ENCODE measurements at places on chromosomes 12 and 14.

DNA sequence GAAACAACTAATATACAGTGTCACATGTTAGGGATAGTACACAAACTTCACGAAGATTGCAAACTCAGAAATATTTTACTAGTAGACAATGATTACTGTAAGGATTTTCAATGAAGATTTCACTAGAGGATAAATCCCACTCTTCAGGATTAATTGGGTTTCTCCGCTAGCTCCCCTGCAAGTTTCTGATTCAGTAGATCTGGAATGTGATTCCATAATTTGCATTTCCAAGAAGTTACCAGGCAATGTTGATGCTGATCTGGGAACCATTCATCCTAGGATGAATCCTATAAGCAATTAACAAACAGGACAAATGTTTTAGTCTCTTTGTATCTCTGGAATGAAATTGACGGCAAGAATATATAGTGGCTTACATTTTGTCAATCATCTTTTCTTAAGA, 272.4 kb downstream of the ALX1 start:
- no peak for DNase-seq

DNA sequence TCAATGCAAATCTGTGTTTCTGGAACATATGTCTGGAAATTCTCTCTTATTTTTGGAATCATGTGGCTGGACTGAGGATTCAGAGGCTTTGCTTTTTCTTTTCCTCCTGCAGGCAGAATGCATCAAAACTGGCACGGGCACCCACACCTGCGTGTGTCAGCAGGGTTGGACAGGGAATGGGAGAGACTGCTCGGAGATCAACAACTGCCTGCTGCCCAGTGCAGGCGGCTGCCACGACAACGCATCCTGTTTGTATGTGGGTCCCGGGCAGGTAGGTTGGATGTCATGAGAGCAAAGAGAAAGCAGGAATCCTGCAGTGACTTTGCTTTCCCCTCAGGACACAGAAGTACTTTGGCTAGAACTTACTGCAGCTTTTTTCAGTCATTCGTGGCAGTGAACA, 90.3 kb downstream of the STAB2 start:
- DNase-seq: no peak

- no peak for DNase-seq
These were observed 385.3 kb upstream of the DDHD1 start for GRCh38 chr14:53538316-53538881.

DNA sequence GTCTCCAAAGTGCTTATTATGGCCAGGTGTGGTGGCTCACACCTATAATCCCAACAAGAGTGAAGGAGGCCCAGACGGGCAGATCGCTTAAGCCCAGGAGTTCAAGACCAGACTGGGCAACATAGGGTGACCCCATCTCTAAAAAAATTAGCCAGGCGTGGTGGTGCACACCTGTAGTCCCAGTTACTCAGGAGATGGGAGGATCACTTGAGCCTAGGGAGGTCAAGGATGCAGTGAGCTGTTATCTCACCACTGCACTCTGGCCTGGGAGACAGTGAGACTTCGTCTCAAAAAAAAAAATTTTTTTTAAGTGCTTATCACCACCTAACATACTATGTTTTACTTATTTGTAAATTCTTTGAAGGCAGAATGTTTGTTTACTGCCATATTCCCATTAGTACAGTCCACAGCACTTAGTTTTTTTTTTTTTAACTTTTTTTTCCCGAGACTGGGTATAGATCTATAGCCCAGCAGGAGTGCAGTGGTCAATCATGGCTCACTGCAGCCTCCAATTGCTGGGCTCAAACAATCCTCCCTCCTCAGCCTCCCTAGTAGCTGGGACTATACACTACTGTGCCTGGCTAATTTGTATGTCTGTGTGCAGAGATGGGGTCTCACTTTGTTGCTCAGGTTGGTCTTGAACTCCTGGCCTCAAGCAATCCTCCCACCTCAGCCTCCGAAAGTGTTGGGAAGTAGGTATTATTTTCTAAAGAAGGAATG, 4.7 kb upstream of the KANSL2 start:
- DNase-seq: no peak

DNA sequence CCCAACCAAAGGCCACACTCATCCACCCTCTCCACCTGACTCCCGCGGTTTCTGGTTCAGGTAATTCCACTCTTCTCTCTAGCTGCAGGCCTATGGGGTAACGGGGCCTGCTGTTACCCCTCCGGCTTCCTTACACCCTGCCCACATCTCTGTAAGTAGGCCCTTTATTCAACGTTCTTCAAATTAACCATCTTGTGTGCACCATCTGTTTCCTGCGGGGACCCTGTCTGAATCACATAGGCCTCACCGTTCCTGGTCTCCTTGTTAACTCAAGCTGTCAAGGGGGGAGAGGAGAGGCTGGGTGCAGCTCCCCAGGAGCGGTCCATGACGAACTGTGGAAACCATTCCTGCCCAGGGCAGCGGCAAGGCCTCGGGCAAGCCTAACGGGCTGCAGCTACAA, 9.3 kb upstream of the DLK1 start:
- no peak for DNase-seq

DNA sequence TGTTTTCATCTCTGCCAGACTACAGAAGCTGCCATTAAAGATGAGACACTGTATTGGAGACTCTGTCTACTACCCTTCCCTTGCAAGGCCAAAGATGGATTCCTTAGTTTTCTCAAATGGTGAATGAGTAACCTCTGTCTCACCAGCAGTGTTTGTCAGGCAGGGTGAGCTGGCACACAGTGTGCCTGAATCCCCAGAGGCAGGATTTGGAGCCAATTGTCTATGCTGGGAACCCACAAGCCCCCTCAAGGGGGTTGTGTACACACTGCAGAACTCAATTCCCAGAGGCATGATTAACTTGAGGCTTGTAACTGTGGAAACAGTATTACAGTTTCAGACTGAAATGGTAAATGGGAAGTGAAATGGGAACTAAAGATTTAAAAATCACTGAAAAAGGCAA, 136.8 kb upstream of the PTPRB start:
- no peak for DNase-seq

DNA sequence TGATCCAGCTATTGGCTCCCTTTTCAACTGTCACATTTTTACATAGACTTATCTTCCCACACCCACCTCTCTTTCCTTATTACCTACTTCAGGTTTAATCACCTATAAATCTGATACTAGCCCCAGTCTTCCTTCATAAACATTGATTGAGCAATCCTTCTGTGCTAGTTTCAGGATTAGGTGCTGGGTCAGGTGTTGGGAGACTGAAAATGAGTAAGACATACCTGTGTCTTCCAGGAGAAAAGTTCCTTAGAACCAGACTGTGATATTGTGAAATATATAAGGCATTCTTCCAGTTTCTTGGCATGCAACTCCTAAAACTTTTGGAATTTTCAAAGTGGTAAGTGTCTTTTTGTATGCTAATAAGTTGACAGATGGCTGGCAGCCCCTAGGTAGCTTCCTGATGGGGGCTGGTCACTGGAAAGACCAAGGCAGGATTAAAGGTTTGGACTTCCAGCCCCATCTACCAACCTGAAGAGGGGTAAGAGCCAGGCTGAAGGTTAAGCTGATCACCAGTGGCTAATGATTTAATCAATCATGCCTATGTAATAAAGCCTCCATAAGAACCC, 4.6 kb downstream of the ANO6 start:
- no peak for DNase-seq

DNA sequence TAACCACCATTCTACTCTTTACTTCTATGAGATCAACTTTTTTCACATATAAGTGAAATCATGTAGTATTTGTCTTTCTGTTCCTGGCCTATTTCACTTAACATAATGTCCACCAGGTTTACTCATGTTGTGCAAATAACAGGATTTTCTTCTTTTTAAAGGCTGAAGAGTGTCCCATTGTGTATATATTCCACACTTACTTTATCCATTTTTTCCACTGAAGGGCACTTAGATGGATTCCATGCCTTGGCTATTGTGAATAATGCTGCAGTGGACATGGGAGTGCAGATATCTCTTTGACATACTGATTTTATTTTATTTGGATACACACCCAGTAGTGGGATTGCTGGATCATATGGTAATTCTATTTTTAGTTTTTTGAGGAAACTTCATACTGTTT, 181.1 kb upstream of the HMGA2 start:
- DNase-seq: no peak

DNA sequence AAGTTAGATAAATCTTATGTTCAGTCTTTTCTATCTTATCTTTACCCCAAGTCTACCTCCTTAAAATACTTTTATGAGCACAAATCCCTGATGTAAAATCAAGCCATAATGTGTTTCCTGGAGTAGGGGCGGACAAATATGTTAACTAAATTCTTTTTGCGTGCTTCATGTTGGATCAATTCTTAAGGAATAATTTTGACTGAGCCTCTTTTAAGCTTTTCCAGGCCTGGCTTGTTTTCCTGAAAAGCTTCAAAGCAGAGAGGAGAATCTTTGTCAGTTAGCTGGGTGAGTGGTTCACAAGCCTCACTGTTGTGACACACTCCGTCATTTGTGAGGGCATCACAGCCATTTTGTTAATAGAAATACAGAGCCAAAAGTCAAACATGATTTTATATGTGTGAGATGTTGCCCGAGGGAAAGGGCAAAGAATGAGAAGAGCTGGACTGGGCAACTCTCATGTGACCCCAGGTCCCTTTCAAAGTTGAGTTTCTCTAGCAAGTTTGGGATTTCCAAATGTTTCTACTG, 468.9 kb downstream of the RGS6 start:
- no peak for DNase-seq

DNA sequence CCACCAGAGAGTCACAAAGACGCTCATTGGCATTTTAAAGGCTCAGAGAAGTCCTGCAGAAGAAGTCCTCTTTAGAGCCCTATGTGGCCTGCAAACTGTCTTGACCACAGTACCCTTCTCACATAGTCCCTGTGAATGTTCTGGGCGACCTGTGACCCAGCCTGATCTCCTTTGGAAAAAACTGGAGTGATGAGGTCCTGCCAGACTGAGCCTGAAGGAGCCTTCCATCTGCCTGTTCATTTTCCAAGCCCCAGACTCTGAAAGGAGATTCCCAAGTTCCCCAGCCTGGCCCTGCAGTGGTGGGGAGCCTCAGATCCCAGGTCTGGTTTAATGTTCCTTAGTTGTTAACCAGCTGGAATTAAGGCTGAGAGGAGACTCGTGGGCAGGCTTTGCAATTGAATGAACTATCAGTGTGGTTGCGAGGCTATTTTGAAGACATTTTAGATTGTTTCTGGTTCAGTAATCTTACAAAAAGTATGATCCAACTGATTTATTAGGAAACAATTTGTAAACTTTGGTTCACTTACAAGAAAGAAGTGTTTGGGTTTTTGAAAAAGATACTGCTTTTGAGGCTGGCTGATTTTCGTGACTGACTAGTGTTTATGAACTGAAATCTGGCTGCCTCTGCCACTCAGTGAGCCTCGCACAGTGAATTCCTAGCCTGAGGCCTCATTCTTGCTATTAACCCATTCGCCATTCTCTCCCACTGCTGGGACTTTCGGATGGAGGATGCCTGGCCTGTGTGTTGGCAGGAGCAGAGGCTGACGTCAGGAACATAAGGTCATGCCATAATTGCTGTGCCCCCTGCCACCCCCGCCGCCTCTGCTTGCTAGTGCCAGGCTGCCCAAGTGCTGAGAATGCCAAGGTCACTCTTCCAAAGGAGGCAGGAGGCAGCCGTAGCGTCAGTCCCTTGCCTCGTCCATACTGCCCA, 249.0 kb downstream of the CACNA1C start:
- DNase-seq: no peak

- DNase-seq: no peak
These were observed 51.4 kb downstream of the VCPKMT start for GRCh38 chr14:50064993-50065392.

GRCh38 chr14:66231820-66232219, 254.4 kb upstream of the CCDC196 start:
- no peak for DNase-seq

GRCh38 chr12:113133036-113133435, 2.5 kb downstream of the RASAL1 start:
- no peak for DNase-seq

- DNase-seq: no peak
These were observed 726 bp downstream of the ZFHX2 start for GRCh38 chr14:23550812-23551265.

- DNase-seq: no peak
These were observed 3.2 kb downstream of the OR4K2 start for GRCh38 chr14:19878029-19878642.

DNA sequence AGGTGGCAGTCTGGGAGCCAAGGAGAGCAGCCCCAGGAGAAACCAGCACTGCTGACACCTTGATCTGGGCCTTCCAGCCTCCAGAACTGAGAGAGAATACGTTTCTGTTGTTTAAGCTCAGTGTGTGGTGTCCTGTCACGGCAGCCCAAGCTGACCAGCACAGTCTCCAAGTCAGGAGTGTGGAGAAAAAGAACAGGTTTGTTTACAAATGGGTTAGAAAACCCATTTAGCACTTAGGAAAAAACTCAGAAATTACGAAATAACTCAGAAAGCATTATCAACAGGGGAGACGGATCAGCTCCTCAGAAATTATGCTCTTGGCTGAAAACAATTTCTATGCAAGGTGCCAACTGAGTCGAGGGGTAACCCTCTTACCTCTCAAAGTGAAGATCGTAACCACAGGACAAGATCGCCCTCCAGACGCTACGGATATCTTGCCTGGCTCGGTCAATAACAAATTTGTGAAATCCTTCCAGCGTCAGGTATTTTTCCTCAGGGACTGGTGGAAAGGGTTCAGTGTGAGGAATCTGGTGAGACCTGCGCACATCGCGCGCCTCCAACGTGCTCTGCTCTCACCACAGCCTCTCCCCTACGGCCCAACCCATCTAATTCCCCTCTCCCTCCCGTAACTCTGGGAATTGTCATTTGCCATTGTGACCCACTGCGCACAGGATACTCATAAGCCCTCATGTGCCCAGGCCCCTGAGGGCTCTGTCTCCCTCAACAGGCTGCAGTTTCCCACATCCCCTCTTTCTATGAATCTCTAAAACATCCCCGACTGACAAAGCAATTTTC, 50.2 kb downstream of the TRAFD1 start:
- no peak for DNase-seq

GRCh38 chr12:110590806-110591326, 7.7 kb upstream of the PPTC7 start:
- no peak for DNase-seq

GRCh38 chr14:46988312-46988711, 336.7 kb upstream of the RPL10L start:
- no peak for DNase-seq

- no peak for DNase-seq
These were observed 353 bp downstream of the BAG5 start for GRCh38 chr14:103562179-103562428.

- no peak for DNase-seq
These were observed 1.6 kb downstream of the IL31 start for GRCh38 chr12:122172262-122172939.

- no peak for DNase-seq
These were observed 79.5 kb downstream of the ETV6 start for GRCh38 chr12:11729008-11729407.

DNA sequence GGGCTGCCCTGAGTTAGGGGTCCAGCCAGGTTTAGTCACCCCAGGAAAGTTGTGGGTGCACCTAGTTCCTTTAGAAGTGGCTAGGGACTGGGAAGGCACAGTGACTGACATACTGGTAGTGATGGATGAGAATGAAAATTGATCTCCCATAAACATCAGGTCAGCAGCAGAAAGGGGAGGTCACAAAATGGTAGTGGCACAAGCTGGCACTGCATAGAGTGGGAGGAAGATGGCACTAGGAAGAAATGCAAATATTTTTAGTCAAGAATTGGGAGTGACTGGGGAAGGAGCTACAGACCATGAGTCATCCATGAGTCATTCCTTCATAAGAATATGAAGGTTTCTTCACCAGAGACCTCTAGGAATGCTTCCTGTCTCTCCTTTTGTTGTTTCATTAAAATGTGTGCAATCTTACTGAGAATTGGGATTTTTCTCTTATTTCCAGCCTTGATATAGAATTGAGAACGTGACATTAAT, 198.3 kb upstream of the AMIGO2 start:
- no peak for DNase-seq

All from neural crest cell (in vitro differentiated cells).